Caco-2 (cell line): ENCODE measurements at places on chromosomes 5 and 9.

DNA sequence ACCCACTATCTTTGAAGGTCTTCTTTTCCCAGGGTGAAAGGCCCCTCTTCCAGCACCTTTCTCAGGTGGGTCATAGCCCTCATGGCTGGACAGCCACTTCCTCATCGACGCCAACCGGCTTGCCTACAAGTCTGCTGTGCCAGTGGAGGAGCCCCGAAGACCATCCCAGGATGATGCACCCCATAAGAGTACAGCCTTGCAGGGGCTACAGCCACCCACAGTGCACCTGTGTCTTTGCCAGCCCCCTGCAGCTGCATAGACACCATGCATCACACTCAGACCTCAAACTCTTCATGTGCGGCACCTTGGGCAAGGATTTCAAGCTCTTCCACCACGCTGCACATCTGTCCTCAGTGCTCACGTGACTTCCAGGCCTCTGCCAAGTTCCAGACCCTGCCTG, 173.4 kb downstream of the SLF1 start:
- no peak for DNase-seq

GRCh38 chr5:172007175-172008110, 1.0 kb upstream of the FBXW11 start:
- no peak for DNase-seq

- DNase-seq: no peak
Measured at GRCh38 chr5:171847026-171847425, 61.4 kb downstream of the SMIM23 start.

DNA sequence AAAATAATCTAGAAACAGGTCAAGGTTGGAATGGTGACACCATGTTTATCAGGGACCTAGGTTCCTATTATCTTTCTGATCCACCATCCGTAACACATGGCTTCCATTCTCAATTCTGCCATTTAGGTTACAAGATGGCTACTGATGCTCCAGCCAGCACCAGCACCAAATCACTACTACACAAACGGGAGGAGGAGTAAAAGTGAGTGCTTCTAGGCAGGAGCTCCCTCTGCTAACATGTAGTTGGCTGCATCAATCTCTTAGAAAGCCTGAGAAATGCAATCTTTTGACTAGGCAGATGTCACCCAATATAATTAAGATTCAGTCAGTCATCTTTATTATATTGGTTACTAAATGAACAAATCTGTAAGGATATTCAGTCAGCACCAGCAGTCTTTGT, 515.9 kb downstream of the RAB3C start:
- no peak for DNase-seq

DNA sequence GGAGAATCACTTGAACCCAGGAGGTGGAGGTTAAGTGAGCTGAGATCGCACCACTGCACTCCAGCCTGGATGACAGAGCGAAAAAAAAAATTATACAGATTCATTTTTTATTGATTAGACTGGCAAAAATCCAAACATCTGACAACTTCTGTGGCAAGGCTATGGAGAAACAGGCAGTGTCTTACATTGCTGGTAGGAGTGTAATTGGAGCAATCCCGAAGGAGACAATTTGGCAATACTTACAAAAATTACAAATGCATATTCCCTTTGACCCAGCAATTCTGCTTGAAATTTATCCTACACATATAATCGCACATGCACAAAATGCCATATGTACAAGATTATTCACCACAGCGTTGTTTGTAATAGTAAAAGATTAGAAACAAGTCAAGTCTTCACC, 86.8 kb downstream of the MAPKAP1 start:
- DNase-seq: no peak

GRCh38 chr9:114163517-114163951, 8.2 kb downstream of the COL27A1 start:
- DNase-seq: peak; percentile 22

GRCh38 chr5:163809473-163809872, 304.1 kb downstream of the MAT2B start:
- no peak for DNase-seq

GRCh38 chr9:95870906-95871305, 4.6 kb upstream of the ERCC6L2 start:
- DNase-seq: no peak

GRCh38 chr9:112003538-112003937, 106.9 kb downstream of the UGCG start:
- DNase-seq: no peak

GRCh38 chr9:83403527-83404238, 134.5 kb downstream of the FRMD3 start:
- no peak for DNase-seq

DNA sequence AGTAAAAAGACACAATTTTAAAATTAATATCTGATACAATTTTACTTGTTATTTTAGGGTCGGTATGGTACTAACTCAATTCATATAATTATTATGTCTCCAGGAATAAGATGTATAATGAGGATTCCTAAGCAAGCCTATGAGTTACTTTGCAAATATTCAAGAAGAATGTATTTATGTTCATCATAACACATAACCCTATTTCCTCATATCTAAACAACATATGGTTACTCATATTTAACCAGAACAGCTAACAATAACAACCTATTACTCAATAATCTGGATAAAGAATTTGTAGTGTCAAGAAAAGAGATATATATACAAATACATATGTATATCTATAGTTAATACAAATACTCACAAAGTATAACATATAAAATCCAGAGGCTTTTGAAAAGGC, 285.9 kb downstream of the ARL15 start:
- DNase-seq: no peak

DNA sequence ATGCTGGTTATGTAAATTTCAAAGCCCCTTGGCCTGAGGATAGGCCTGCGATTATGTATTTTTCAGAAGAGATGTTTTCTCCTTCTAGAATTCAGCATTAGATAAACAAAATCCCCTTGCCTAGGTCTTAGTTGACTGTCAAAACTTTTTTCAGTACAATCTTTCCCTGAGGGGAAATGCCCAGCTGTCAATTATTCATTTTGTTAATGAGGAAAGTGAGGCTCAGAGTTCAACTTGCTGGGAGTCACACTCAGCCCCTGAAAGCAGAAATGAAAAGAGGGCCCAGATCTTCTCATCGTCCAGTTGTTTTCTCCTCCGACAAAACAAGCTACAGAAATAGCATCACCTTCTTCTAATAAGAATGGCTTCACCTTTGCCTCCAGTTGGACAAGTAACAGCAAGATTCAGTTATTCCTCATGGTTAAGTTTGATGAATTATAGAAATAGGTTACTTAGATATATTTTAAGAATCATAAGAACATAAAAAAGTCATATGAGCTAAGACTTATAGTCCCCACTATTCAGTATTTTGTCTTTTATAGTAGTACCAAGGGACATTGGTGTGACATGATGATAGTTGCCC, 627.1 kb upstream of the WWC1 start:
- DNase-seq: no peak

- no peak for DNase-seq
Measured at GRCh38 chr9:6564868-6565267, 80.7 kb downstream of the GLDC start.

DNA sequence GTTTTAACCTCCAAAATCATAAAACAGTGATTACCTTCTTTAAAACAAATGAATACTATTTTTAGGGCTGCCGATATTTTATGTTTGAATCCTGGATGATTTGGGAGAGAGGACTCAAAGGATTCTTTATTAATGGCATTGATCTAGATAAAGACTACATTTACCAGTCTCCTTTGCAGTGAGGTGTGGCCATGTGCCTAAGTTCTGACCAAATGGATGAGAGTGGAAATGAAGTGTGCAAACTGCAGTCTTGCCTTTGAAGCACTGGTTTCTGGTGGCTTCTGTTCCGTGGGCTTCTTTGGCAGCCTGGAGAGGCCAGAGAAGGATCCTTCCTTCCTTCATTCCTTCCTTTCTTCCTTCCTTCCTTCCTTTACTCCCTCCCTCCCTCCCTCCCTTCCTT, 24.3 kb upstream of the GDA start:
- no peak for DNase-seq

- no peak for DNase-seq
Measured at GRCh38 chr5:83364312-83365299, 106.9 kb upstream of the VCAN start.

- DNase-seq: no peak
Measured at GRCh38 chr5:36108758-36109460, 42.2 kb upstream of the UGT3A2 start.

DNA sequence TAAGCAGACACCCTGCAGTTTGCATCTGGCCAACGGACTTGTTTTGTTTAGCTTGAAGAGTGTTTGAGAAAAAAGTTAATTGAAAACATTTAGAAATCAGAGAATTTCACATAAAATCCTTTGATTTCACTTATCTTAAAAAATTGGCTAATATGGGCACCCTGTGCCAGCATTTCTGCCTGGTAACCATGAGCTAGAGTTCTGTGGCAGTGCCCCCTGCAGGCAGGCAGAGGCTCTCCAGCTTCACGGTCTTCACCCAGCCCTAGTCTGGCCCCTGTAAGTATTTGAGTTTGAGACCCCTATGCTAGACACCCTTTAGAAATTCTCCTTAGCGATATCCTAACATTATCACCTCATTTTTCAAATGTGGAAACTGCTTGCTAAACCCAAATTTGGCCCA, 18.8 kb upstream of the FANCC start:
- no peak for DNase-seq

- DNase-seq: no peak
Measured at GRCh38 chr9:18799428-18799827, 233.6 kb downstream of the SAXO1 start.

DNA sequence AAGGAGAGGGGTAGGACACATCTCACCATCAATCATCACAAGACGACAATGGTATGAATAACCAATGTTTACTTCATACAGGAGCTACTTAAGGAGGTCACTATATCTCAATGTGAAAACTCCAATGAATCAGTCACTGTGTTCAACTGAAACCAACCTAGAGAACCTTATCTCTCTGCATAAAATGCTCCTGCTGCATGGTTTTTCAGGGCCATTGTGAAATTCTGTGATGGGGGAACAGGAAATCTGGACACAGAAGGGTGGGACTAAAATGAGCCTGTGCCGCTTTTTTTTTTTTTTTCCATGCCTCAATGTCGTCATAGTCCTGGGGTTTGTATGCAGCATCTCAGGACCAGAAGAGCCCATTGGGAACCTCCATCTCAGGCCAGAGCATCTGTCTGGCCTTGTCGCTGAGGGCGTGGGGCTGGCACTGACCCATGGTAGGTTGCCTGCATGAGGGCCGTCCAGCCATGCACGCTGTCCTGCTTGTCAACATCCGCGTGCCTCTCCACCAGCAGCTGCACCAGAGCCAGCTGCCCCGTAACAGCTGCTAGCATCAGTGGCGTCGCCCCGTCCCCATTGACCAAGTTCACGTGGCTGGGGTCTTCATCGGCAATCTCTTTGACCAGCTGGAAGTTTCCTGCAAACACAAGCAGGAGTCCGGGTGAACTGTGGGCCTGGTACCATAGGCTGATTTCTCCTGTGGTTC, 12.7 kb downstream of the ANKS6 start:
- no peak for DNase-seq

DNA sequence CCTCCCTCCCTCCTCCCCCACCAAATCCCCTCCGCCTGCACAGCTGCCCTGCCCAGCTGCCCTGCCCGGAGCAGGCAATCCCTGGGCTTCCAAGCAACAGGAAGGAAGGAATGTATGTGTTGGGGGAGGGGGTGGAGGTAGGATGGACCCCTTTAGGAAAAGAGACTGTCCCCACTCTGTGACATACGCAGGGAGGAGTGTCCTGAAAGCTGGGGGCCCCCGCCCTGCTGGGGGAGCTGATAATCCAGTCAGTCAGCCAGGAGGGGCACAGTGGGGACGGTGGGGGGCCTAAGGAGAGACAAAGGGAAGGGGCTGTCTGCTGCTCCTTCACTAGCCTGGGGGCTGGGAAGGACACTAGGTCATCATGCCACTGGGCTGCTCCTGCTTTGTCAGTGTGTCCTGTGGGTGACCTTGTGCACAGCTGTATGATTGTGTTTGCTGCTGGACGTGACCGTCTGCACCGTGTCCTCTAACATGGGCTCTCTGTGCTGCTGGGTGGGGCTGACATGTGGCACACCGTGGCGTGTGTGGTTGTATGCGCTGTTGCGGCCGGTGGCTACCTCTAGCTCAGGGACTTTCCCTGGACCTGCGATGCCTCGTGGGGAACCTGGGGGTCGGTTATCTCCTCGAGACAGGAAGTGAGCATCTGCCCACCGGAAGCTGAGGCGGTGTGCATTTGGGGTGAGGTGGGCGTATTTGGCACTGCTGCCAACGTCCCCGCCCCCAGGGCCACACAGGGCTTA, 3.0 kb downstream of the N4BP3 start:
- no peak for DNase-seq

DNA sequence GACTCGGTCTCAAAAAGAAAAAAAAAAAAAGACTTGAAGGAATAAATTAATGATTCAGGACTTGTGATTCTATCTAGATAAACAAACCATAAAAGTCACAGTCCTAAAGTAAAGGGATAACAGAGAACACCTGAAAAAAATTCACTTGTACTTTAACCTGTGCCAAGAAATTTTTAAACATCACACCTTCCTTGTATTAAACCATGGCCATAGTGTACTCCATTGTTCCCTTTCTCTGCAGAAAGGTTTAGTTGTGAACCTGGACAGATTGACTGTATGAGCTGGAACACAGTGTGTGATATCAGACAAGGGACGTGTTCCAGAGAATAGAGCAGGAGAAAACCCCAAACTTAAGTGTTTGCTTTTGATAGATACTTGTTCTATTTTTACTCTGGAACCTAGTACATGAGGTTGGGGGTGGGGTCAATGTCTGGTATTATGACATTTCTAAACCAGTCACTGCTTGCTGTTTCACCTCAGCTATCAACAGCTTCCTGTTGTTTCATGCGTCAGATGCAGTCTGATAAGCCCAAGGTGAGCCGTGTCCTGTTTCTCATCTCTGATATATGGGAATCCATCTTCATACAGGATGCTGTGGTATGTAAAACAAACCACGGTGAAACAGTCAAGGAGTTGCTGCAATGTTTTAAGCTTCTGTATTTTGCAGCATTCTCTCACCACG, 62.5 kb upstream of the ITGA1 start:
- no peak for DNase-seq

- DNase-seq: no peak
Measured at GRCh38 chr9:87684627-87685219, 41.2 kb upstream of the CTSL start.

GRCh38 chr9:131744171-131744719, 4.4 kb upstream of the RAPGEF1 start:
- DNase-seq: peak; percentile 24

DNA sequence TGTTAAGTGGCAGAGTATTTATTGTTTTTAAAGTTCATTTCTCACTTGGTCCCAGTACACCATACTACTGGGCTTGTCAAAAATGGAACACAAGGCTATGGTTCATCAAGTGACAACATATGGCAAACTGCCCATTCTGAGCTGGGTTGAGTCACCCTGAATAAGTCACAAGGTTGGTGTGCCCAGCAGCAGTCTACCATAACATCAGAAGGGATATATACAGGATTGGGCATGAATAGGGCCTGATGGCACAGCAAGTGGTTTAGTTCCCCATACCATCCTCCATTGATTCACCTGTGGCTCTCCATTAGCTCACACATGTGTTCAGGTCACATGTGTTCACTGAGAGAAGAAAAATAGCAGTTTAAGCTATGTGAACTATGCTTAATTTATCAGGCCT, 249.8 kb upstream of the PRDM9 start:
- DNase-seq: no peak

GRCh38 chr5:154189256-154189818, 1.2 kb upstream of the GALNT10 start:
- DNase-seq: no peak
